ENCODE measurements at places on chromosomes 1 and 21. TPM values are rescaled to one million over a fixed set of nuclear protein-coding genes. Genes with fewer than 3 reads are reported as not detected.

DNA sequence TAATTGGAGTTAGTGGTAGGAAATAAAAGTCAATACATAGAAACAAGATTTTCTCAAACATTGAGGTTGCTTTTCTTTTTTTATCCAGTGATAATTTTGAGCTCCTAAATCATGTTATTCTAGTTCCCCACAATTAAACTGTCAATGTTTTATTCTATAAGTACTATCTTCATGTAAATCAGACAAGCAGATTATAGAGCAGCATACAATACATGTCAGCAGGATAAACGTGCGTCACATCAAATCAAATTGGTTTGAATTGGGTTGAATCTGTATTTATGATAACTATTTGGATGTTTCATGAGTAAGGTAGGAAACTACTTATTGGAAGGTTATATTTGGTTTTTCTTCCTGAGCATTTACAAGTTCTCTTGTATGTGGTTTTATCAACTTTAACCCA, 2028.7 kb downstream of the NCAM2 start:
- no peak for DNase-seq
- H3K27me3 ChIP-seq, result no peaks in the 10 kb centered on the region
- no peak overlapping the region for H3K4me3 ChIP-seq

DNA sequence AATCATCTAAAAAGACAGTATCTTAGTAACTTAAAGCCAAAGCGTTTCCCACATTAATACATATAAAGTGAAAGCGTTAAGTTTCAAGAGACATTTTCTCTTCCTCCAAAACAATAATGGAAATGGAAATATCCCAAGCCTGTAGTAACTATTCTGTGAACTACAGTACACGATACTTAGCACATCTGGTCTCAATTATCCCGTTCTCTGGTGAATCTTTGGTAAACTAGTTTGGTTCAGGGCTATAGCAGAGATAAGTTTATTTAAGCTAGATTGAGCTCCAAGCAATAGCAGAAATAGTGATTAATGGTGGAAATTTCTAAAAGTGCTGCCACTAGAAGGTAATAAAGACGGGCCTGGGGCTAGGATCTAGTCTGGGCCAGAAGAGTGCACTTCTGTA, 55.2 kb downstream of the PCNX2 start:
- H3K4me1 ChIP-seq, result peaks cover 7% of the 10 kb centered on the region
- no peak overlapping the region for H3K4me3 ChIP-seq
- H3K36me3 ChIP-seq, result peaks cover 13% of the 10 kb centered on the region
- H3K27me3 ChIP-seq, result no peaks in the 10 kb centered on the region

DNA sequence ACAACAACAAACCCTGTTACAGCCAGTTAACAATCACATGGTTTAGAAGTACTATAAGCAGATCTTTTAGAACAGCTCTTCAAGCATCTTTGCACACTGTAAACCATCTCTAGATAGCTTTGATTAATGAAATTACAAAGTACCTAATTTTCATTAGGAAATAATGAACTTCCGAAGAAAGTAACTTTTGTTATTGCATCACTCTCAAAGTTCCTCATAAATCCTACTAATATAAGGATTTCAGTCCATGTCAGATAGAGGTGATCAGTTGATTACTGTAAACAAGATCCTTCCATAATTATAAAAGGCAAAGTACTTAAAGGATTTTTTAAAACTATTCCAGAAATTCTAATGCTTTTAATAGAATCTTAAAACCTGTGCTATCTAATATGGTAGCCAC, 58.2 kb downstream of the FAF1 start:
- no peak overlapping the region for H3K27ac ChIP-seq
- no peaks in the 10 kb centered on the region for H3K27me3 ChIP-seq
- H3K36me3 ChIP-seq, result no peaks in the 10 kb centered on the region
- no peaks in the 10 kb centered on the region for H3K4me1 ChIP-seq
- DNase-seq, result no peak
- H3K4me3 ChIP-seq, result no peak overlapping the region

- no peak overlapping the region for H3K4me3 ChIP-seq
- DNase-seq, result no peak
- no peaks in the 10 kb centered on the region for H3K27me3 ChIP-seq
- no peaks in the 10 kb centered on the region for H3K4me1 ChIP-seq
- no peak overlapping the region for H3K27ac ChIP-seq
These were observed 76.4 kb downstream of the DSCAM start for GRCh38 chr21:40770435-40771055.

HJV gene
- not detected for total RNA-seq

DNA sequence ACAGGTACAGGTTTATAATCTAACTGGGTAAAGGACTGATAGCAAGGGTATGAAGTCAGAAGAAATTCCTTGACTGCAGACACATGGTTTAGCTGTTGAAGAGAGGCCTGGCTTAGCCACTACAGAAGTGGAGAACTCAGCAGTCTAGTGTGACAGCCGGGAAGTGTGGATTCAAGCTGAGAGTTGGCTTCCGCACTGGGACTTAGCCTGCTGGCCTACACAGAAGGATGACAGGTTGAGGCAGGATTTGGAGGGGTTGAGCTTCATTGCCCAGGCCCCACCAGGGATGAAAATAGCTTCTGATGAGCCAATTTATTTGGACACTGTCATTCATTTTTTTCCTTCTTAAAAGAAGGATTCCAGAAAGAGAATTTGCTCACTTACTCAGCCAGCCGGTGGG, 284.4 kb downstream of the PCP4 start:
- H3K4me3 ChIP-seq, result no peak overlapping the region
- no peaks in the 10 kb centered on the region for H3K4me1 ChIP-seq
- no peaks in the 10 kb centered on the region for H3K27me3 ChIP-seq
- no peak for DNase-seq
- no peak overlapping the region for H3K27ac ChIP-seq

EFCAB14 gene
- 103 TPM for total RNA-seq

RIPK4 gene
- not detected for total RNA-seq

DNA sequence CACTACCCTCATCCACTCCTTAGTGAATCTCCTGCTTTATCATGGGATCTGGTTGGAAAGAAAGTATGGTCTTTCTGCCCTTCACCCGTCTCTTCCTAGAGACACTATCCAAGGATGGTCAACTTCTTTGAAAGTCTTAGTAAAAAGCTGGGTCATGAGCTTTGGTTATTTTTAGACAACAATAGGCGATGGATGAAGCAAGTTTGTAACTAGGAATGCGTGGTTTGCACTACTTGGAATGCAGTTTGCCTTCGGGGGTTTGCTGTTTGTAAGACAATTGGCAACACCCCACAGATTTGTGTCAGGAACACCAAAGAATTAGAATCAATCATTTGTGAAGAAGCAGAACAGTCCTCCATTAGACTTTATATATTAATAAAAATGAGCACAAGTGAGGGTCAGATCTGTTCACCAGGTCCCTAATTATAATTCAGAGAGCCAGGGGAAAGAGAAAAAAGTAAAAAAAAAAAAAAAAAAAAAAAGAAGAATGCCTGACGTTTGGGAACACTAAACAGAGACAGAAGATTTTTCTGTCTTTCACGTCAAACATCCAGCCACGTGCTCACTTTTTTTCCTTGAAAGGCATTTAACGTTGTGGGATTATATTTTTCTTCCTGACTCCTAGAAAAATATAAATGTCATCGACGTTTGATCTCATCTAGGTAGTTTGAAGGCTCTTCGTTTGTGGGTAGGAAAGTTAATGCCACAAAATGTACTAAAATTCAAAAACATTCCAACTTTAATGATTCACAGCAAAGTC, 60.7 kb upstream of the BTG3 start:
- no peak for DNase-seq
- H3K36me3 ChIP-seq, result no peaks in the 10 kb centered on the region
- no peaks in the 10 kb centered on the region for H3K4me1 ChIP-seq
- no peak overlapping the region for H3K27ac ChIP-seq
- H3K4me3 ChIP-seq, result no peak overlapping the region

All from activated CD4-positive, alpha-beta T cell treated with anti-CD3 and anti-CD28 coated beads, Interleukin-2, amount 10 ng/mL, durations not matched to agents 7 days and 5 days (primary cell).